ENCODE measurements at places on chromosomes 5 and 9.

GRCh38 chr9:72509053-72509452 lies 12.4 kb upstream of the TMC1 start:
- no peak for DNase-seq

DNA sequence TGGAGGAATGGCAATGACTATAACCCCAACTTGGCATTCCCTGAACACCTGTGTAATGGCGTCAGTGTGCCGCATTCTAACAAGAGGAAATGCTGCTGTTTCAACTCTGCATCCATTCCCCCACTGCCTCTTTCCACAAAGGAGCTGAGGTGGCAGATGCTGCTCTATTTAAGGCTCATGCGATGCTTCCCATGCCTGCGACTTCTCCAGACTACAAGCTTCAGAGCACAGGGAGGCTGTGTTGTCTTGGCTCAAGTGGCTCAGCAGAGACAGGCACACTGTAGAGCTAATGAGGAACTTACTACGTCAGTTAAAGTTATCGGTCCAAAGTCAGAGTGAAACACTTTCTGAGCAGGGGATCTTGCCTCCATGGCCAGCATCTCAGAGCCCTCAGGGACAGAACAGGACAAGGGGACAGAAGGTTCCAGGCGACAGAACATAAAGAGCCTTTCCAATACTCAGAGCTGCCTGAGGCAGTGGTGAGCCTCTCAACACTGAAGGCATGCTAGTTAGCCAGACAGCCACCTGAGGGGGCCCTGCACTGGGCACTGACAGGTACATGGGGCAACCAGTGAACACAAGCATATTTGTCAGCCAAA lies 21.8 kb downstream of the TNIP1 start:
- DNase-seq = no peak

DNA sequence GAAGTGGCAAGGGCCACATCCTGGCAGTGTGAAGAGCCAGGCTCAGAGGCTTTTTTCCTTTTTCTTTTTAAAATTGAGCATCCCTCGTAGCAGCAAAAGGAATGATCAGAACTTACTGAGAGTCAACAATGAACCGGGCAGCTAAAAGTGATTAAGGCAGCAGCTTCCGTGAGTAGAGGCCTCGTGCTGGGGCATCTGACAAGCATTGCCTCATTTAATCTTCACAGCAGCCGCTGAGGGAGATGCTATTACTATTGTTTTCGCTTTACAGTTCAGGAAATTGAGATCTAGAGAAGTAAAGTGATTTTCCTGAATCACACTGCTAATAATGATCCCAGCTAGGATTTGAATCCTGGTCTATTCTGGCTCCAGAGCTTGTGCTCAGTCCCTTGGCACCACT lies 30.7 kb upstream of the PTGS1 start:
- DNase-seq = no peak

DNA sequence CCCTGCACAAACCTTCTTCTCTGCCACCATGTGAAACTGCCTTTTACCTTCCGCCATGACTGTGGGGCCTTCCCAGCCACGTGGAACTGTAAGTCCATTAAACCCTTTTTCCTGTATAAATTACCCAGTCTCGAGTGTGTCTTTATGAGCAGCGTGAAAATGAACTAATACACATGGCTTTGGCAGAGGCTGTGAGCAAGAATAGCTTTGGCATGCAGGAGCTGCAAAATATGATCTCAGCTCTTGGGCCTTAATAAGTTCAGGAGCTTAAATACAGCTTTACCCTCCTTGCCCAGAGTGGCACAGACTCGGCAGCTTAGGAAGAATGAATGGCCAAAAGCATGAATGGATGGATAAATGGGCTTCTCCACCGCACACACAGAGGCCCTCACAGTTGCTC lies 15.7 kb upstream of the SLC36A1 start:
- DNase-seq = no peak

- DNase-seq = no peak
Observed at GRCh38 chr9:36946653-36947052, 87.4 kb downstream of the PAX5 start.

- no peak for DNase-seq
Observed at GRCh38 chr5:51558682-51559081, 175.4 kb downstream of the ISL1 start.

DNA sequence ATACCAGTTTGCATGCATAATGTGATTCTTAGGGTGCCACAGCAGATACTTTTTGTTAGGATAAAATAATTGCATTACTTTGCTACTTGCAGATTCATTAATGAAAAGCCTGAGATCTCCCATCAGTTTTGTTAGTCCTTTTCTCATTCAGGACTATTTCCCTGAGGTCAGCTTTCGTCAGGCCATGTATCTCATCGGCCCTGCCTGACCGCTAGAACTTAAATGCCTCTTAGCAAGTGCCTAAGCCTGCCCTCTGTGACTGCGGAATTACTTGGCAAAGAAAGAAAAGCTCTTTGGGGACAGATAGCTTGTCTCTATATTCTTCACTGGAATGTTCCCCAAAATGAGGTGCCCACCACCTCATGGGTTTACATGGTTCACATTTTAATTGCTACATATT lies 147.8 kb downstream of the KCTD16 start:
- no peak for DNase-seq

- no peak for DNase-seq
Observed at GRCh38 chr9:109143881-109144562, 23.0 kb downstream of the FRRS1L start.

DNA sequence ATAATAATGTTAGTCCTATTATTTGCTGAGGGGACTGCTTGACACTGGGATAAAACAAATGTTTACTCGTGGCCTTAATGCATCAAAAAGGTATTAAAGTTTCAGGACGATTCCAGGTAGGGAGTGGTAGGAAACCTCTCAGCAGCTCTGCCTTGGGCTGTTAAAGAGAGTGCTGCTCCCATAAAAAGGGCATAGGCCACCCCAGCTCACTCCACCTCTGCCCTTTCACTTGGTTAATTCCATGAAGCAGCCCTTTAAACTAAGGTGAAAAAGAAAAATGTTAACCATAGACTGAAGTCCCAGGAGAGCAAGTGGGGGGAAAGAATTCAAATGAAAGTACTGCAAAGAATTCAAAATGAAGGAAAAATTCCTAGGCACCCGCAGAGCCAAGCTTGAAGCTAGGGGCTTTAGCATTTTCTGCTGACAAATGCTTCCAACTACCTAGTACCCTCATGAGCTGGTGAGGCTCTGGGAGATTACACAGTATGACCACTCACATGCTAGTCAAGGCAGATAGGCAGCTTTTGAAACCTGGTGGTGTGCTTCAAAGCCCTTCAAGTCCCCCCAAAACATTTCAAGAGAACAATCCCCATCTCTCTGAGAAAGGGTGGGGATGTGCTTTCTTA lies 8.5 kb downstream of the KLF9 start:
- DNase-seq = no peak

- no peak for DNase-seq
Observed at GRCh38 chr5:88833371-88834130, 49.4 kb downstream of the MEF2C start.

- DNase-seq = no peak
Observed at GRCh38 chr5:52684051-52684450, 103.7 kb upstream of the ITGA1 start.

DNA sequence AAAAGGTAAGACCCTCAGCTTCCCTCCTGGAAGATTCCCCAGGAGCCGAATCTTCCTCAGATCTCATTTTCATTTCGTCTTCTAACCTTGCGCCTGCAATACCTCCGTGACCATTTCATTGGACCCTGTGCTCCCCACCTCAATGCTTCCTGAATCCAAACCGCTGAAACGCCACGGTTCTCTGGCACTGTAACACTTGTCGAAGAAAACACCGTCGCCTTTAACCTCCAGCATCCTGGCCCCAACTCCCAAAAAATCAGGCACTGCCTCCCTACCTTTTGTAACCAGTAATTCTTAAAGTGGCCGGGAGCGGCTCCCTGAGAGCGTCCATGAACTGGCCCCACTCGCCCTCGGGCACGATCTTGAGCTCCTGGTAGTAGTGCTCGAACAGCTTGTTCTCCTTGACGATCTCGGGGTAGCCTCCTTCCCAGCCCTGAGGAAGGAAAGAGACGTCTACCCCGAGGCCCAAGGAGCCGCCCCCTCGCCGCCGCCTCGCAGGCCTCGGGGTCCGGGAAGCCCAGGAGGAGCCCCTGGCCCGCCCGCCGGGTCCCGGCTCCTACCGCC lies 438 bp downstream of the NSUN2 start:
- no peak for DNase-seq
